CD4-positive, CD25-positive, alpha-beta regulatory T cell (primary cell): ENCODE measurements at places on chromosomes 1 and 21. TPM values are rescaled to one million over a fixed set of nuclear protein-coding genes. Genes with fewer than 3 reads are reported as not detected.

TRIM17 gene
- 0.30 TPM for total RNA-seq

CFAP45 gene
- total RNA-seq, result 7.2 TPM

COL6A2 gene
- total RNA-seq, result 12.9 TPM

OR2T3 gene
- not detected for total RNA-seq

MTMR11 gene
- total RNA-seq, result 0.47 TPM

SLFNL1 gene
- total RNA-seq, result 0.30 TPM

EVI5 gene
- 2.7 TPM for total RNA-seq

MRPL24 gene
- total RNA-seq, result 18.2 TPM

PTAFR gene
- 0.54 TPM for total RNA-seq

- H3K4me3 ChIP-seq, result no peak overlapping the region
- H3K27ac ChIP-seq, result no peak overlapping the region
- DNase-seq, result no peak
- H3K4me1 ChIP-seq, result no peaks in the 10 kb centered on the region
- no peaks in the 10 kb centered on the region for H3K27me3 ChIP-seq
These were observed 25.9 kb downstream of the COL16A1 start for GRCh38 chr1:31677949-31678348.

GRCh38 chr1:177780096-177780700 is 189.7 kb downstream of the SEC16B start:
- no peak overlapping the region for H3K27ac ChIP-seq
- no peaks in the 10 kb centered on the region for H3K4me1 ChIP-seq
- H3K27me3 ChIP-seq, result no peaks in the 10 kb centered on the region
- H3K4me3 ChIP-seq, result no peak overlapping the region
- DNase-seq, result no peak

DNA sequence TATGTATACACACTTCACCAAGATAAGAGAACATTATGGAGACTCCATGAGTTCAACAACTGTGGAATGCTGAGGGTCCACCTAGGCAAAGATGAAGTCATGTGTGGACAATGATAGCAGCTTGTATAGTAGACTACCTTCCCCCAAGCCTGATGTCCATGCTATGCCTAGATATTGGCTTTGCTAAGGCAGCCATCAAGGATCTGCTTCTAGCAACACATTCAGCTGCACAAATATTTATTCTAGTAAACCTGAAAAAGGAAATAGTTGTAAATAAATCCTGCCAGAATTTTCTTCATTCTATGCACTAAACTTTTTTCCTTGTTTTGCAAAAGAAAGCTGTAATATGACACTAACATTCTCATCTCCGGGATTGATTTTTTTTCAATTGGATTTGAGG is 7.0 kb upstream of the LPAR3 start:
- DNase-seq, result no peak
- no peaks in the 10 kb centered on the region for H3K36me3 ChIP-seq
- H3K27ac ChIP-seq, result no peak overlapping the region
- no peaks in the 10 kb centered on the region for H3K27me3 ChIP-seq
- H3K4me1 ChIP-seq, result no peaks in the 10 kb centered on the region

DNA sequence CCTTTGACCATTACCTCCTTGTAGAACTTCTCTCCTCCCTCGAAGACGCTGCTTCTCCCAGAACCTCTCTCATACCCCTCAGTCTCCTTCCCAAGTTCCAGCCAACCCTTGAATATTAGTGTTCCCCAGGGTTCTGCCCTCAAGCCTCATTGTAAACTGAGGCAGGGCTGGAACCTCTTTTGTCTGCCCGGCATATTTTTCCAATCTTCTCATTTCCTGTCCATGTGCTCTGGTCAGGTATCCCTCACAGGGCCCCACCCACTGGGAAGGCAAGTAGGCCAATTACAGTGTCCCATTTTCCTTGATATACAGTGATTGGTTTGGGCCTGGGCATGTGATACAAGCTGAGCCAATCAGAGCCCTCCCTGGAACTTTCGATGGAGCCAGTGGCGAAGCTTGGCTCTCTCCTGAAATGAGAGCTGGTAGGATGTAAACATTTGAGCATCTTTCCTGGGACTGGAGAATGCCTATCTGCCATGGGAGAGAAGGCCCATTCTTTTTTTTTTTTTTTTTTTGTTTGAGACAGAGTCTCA is 57.1 kb upstream of the ID3 start:
- H3K27ac ChIP-seq, result peak overlapping the region; percentile 65
- DNase-seq, result no peak
- peaks cover 97% of the 10 kb centered on the region for H3K4me1 ChIP-seq

- H3K27ac ChIP-seq, result no peak overlapping the region
- no peaks in the 10 kb centered on the region for H3K36me3 ChIP-seq
- H3K27me3 ChIP-seq, result peaks cover 11% of the 10 kb centered on the region
- H3K4me1 ChIP-seq, result peaks cover 16% of the 10 kb centered on the region
- H3K4me3 ChIP-seq, result no peak overlapping the region
- DNase-seq, result no peak
These were observed 1.1 kb upstream of the TMEM9 start for GRCh38 chr1:201155354-201155753.

DNA sequence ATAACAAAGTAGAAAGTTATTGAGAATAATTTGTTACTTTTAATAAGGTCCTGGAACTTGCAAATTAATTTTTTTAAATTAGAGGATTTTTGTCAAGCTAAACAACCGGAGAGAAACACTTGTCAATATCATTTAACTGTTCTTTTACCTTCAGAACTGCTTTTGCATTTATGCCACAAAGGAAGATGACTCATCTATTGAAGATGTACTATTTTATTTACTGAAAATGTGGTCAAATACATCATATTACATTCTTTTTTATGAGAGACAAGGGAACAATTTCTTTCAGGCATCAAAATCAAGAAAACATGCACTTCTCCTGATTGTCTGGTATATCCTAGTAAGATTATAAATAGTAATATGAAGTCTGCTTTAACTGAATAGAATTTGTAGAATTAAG is 558.2 kb upstream of the PRMT6 start:
- H3K36me3 ChIP-seq, result no peaks in the 10 kb centered on the region
- no peaks in the 10 kb centered on the region for H3K4me1 ChIP-seq
- DNase-seq, result no peak
- no peak overlapping the region for H3K4me3 ChIP-seq

GRCh38 chr21:42850463-42850862 is 28.9 kb downstream of the WDR4 start:
- H3K27ac ChIP-seq, result no peak overlapping the region
- H3K4me3 ChIP-seq, result no peak overlapping the region
- DNase-seq, result no peak
- H3K27me3 ChIP-seq, result no peaks in the 10 kb centered on the region
- no peaks in the 10 kb centered on the region for H3K4me1 ChIP-seq

DNA sequence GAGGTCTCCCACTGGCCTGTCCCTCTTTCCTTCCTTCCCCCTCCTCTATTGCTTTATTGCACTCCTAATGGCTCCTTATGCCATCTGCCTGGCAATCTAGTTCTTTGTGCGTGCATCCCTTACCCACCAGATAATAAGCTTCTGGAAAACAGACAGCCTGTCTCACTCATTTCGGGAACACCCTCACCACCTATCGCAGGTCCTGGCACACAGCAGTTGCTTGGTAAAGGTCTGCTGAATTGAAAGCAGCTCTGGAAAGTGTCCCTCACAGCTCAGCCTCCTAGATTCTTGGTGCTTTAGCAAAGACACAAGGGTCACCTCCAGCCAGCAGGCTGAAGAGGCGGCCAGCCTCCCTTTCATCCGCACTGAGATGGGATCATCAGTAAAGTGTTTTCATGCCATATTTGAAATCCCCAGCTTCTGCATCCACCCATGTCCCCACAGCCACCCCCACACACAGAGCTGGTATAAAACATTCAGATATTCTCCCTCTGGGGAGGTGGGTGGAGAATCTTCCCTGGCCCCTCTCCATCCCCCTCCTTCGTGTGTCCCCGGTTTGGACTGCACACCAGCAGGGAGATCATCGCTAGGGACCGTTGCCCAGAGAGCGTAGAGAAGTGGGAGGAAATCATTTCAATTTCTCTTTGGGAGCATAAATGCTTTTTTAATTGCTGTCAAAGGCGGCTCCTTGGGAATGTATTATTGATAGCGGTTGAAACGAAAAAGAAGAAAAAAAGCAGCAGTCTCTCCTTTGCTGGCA is 29.1 kb upstream of the ATP2B4 start:
- no peak overlapping the region for H3K4me3 ChIP-seq
- no peaks in the 10 kb centered on the region for H3K27me3 ChIP-seq
- no peak for DNase-seq
- H3K4me1 ChIP-seq, result no peaks in the 10 kb centered on the region
- no peak overlapping the region for H3K27ac ChIP-seq
- H3K36me3 ChIP-seq, result no peaks in the 10 kb centered on the region

GRCh38 chr1:58845942-58846341 is 62.1 kb upstream of the JUN start:
- no peak overlapping the region for H3K27ac ChIP-seq
- DNase-seq, result no peak
- H3K36me3 ChIP-seq, result no peaks in the 10 kb centered on the region
- H3K27me3 ChIP-seq, result no peaks in the 10 kb centered on the region
- H3K4me1 ChIP-seq, result no peaks in the 10 kb centered on the region

- no peaks in the 10 kb centered on the region for H3K27me3 ChIP-seq
- no peaks in the 10 kb centered on the region for H3K36me3 ChIP-seq
- no peak overlapping the region for H3K27ac ChIP-seq
- no peaks in the 10 kb centered on the region for H3K4me1 ChIP-seq
These were observed 280.8 kb upstream of the DPYD start for GRCh38 chr1:98201666-98202081.

- H3K4me1 ChIP-seq, result no peaks in the 10 kb centered on the region
- H3K27ac ChIP-seq, result no peak overlapping the region
- no peak for DNase-seq
- H3K27me3 ChIP-seq, result peaks cover 6% of the 10 kb centered on the region
- H3K36me3 ChIP-seq, result no peaks in the 10 kb centered on the region
These were observed 59.9 kb upstream of the ZSWIM5 start for GRCh38 chr1:45266151-45266801.

- H3K27ac ChIP-seq, result peak overlapping the region; percentile 17
- H3K4me1 ChIP-seq, result peaks cover 27% of the 10 kb centered on the region
- no peaks in the 10 kb centered on the region for H3K27me3 ChIP-seq
- DNase-seq, result no peak
- no peak overlapping the region for H3K4me3 ChIP-seq
These were observed 36.0 kb downstream of the ELK4 start for GRCh38 chr1:205595861-205596260.

- no peak overlapping the region for H3K4me3 ChIP-seq
- DNase-seq, result no peak
- no peak overlapping the region for H3K27ac ChIP-seq
These were observed 206.6 kb downstream of the PBX1 start for GRCh38 chr1:164765557-164765956.

GRCh38 chr1:116682641-116683221 is 15.2 kb upstream of the IGSF3 start:
- DNase-seq, result no peak
- no peak overlapping the region for H3K4me3 ChIP-seq
- H3K36me3 ChIP-seq, result no peaks in the 10 kb centered on the region
- H3K27ac ChIP-seq, result no peak overlapping the region
- H3K4me1 ChIP-seq, result no peaks in the 10 kb centered on the region

GRCh38 chr1:31510304-31510703 is 66.0 kb upstream of the TINAGL1 start:
- no peaks in the 10 kb centered on the region for H3K4me1 ChIP-seq
- no peak overlapping the region for H3K4me3 ChIP-seq
- no peak for DNase-seq
- H3K27me3 ChIP-seq, result no peaks in the 10 kb centered on the region
- H3K27ac ChIP-seq, result no peak overlapping the region

DNA sequence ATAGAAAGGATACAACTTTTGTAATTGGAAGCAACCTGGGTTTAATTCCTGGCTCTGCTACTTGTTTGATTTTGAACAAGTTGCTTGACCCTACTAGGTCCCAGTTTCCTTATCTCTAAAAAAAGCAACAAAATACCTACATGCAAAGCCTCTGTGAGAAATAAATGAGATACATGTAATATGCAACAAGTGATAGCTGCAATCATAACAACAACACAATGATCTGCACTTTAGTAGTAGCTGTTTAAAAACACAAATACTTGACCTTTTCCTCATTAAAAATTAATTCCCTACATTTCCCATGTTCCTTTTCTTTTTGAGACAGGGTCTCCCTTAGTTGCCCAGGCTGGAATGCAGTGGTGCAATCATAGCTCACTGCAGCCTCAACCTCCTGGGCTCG is 40.0 kb downstream of the FRRS1 start:
- no peak overlapping the region for H3K4me3 ChIP-seq
- no peaks in the 10 kb centered on the region for H3K4me1 ChIP-seq
- no peak overlapping the region for H3K27ac ChIP-seq
- no peaks in the 10 kb centered on the region for H3K36me3 ChIP-seq
- DNase-seq, result no peak

- no peak overlapping the region for H3K4me3 ChIP-seq
- H3K27ac ChIP-seq, result no peak overlapping the region
- H3K27me3 ChIP-seq, result no peaks in the 10 kb centered on the region
These were observed 101.8 kb downstream of the ADARB1 start for GRCh38 chr21:45176141-45176540.

DNA sequence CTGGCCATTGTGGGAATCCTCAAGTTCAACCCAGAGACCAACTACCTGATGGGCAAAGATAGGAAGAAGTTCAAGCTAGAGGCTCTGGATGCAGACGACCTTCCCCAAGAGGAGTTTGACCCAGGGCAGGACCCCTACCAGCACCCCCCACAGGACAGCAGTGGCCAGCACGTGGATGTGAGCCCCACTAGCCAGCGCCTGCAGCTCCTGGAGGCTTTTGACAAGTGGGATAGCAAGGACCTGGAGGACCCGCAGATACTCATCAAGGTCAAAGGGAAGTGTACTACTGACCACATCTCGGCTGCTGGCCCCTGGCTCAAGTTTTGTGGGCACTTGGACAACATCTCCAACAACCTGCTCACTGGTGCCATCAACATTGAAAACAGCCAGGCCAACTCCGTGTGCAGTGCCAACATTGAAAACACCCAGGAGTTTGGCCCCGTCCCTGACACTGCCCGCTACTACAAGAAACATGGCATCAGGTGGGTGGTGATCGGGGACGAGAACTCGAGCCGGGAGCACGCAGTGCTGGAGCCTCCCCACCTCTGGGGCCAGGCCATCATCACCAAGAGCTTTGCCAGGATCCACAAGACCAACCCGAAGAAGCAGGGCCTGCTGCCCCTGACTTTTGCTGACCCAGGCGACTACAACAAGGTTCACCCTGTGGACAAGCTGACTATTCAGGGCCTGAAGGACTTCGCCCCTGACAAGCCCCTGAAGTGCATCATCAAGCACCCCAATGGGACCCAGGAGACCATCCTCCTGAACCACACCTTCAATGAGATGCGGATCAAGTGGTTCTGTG is 30.6 kb upstream of the GPR137B start:
- no peaks in the 10 kb centered on the region for H3K4me1 ChIP-seq
- H3K36me3 ChIP-seq, result no peaks in the 10 kb centered on the region
- H3K27ac ChIP-seq, result no peak overlapping the region
- H3K27me3 ChIP-seq, result no peaks in the 10 kb centered on the region

- no peaks in the 10 kb centered on the region for H3K4me1 ChIP-seq
- no peaks in the 10 kb centered on the region for H3K36me3 ChIP-seq
- no peak overlapping the region for H3K27ac ChIP-seq
- no peak for DNase-seq
These were observed 350.8 kb upstream of the PTBP2 start for GRCh38 chr1:96370757-96371156.

GRCh38 chr1:237041461-237041794 is 556 bp upstream of the RYR2 start:
- no peak for DNase-seq
- no peaks in the 10 kb centered on the region for H3K36me3 ChIP-seq
- no peak overlapping the region for H3K4me3 ChIP-seq
- H3K27ac ChIP-seq, result no peak overlapping the region
- H3K4me1 ChIP-seq, result peaks cover 3% of the 10 kb centered on the region
- peaks cover 32% of the 10 kb centered on the region for H3K27me3 ChIP-seq

- no peaks in the 10 kb centered on the region for H3K4me1 ChIP-seq
- no peak for DNase-seq
- H3K27me3 ChIP-seq, result no peaks in the 10 kb centered on the region
- no peak overlapping the region for H3K27ac ChIP-seq
- no peak overlapping the region for H3K4me3 ChIP-seq
These were observed 75.8 kb upstream of the GNG4 start for GRCh38 chr1:235725434-235725833.
